ENCODE measurements at places on chromosomes 7 and 10.
A peak's percentile ranks its signal among the peaks of the same experiment; 100 is the strongest.

DNA sequence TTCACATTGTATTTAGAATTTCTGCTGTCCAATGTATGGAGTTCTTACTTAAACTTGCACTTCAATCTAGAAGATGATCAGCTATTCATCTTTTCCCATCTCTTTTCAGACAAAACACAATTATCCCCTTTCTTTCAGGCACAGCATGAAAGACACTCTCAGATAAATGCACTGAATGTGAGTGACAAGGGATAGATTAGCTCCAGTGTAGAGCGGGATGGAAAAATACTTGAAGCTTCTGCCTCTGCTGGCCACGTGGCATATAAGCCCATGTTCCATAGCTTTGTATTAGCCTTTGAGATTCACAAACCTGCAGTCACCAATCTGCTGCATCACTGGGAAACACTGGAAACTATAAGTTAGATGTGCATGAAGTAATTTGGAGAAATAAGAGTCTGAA, 162.2 kb upstream of the FAM3C start:
- no peak for DNase-seq

DNA sequence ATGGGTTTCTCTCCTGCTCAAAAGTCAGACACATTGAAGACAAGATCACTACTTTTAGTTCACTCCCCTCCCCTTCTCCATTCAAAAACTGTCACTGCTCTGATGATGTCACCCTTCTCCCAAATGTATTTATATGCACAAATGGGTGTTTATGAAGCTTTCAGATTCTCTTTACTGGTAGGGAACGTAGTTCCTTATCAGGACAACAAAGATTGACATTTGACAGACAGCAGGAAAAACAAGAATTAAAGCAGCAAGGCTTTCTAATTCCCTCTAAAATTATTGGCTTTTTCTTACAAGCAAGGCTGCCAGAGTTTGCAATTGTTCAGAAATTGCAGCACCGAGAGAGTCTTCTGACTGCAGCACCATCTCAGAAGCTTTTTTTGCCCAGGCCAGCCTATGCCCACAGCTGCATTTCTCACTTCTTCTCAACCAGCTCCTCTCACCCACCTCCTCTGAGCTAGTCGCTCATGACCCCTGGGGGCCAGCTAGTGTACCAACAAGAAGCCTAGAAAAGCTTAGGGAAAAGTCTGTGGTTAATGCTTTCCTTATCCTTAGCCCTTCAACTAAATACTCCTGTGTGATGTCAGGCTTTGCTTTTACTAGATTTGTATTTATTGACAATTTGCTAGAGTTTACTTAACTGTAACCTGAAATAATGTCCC, 265.1 kb downstream of the HTR7 start:
- peak; percentile 19 for DNase-seq

- no peak for DNase-seq
Measured at GRCh38 chr10:102066399-102067088, 1.4 kb downstream of the HPS6 start.

- no peak for DNase-seq
Measured at GRCh38 chr7:131897016-131897789, 340.8 kb upstream of the PODXL start.

DNA sequence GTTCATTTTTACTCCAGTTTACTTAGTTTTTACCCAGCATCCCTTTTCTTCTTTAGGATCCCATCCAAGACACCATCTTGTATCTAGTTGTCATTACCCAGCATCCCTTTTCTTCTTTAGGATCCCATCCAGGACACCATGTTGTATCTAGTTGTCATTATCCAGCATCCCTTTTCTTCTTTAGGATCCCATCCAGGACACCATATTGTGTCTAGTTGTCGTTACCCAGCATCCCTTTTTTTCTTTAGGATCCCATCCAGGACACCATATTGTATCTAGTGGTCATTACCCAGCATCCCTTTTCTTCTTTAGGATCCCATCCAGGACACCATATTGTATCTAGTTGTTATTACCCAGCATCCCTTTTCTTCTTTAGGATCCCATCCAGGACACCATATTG, 63.4 kb upstream of the GJD4 start:
- no peak for DNase-seq

Measured in naive B cell (primary cell).